Activated CD4-positive, CD25-positive, alpha-beta regulatory T cell treated with anti-CD3 and anti-CD28 coated beads, Interleukin-2, amount 50 U/mL, for 72 hours (primary cell): ENCODE measurements at places on chromosomes 12 and 14.

- DNase-seq: no peak
These were observed 18.2 kb downstream of the WSCD2 start for GRCh38 chr12:108147279-108147678.

GRCh38 chr12:212415-212714 is 1.6 kb downstream of the SLC6A12 start:
- DNase-seq: no peak

DNA sequence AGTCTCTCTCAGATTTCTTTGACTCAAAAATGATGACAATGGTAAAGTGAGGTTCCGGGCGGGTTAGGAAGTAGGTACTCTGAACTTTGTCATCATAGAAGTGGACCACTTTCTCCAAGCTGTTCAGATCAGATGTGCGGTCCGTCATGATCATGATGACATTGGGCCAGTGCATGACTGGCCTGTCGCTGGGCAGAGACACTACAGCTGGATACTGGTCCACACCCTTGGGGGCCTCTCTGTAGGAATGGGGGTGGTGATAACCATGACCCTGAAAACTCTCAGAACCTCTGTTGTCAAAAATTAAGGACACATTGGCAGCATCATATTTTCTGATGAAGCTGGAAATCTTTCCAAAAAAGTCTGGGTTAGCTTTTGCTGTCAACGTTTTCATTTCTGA is 28.2 kb downstream of the KICS2 start:
- DNase-seq: no peak

DNA sequence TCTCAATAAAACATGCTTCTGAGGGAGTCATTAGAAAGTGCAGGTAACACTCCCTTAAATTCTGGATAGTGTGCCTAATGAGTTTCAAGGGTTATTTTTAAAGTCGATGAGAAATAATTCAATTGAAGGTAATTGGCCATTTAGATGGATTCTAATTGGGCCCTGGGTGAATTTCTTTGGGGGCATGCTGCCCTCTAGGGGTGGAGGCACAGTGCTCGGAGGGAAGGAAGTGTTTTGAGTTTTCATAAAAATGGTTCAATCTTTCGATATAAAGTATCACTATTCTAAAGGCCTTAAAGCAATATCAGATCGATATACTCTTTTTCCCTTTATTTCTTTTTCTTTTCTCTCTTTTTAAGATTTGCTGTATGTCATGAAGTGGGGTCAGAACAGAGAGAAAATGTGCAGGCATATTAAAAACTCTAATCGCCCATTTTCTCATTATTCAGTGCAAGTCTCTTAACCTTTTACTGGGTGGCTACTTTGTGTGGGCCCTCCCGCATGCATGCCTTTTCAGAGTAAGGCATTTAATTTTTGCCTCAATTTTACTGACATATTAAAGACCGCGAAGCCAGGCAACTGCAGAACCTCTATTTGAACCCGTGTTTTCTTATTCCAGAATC is 25.5 kb downstream of the NKX2-8 start:
- no peak for DNase-seq

- DNase-seq: no peak
These were observed 33.2 kb downstream of the AKAP3 start for GRCh38 chr12:4615667-4616066.

GRCh38 chr12:78732481-78732880 is 132.1 kb upstream of the SYT1 start:
- DNase-seq: no peak

DNA sequence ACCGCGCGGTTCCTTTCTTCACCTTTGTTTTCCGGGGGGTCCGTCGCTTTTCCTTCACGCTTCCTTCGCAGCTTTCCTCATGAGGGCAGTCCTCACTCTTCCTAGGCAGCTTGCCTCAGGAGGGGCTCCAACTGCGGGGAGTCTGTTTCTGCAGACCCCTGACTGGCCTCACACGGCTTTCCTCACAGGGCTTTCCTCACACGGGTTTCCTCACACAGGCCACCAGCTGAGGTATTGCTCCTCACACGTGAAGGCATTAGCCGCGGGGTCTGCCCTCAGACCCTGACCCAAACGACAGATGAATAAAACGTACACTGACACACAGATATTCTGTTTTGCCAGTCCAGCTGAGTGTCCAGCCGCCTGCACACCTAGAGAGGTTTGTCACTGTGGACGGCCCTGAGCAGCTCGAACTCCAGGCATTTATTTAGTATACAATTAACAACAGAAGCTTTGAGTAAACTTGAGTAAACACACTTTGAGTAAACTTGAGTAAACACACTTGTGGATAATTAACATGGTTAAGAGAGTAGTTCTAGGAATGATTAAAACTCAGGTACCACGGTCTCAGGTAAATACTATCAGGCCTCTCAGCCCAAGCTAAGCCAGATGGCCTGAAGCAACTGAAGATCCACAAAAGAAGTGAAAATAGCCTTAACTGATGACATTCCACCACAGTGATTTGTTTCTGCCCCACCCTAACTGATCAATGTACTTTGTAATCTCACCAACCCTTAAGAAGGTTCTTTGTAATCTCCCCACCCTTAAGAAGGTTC is 16.1 kb upstream of the LYZ start:
- no peak for DNase-seq

- no peak for DNase-seq
These were observed 39.2 kb upstream of the RPH3A start for GRCh38 chr12:112752303-112752702.

DNA sequence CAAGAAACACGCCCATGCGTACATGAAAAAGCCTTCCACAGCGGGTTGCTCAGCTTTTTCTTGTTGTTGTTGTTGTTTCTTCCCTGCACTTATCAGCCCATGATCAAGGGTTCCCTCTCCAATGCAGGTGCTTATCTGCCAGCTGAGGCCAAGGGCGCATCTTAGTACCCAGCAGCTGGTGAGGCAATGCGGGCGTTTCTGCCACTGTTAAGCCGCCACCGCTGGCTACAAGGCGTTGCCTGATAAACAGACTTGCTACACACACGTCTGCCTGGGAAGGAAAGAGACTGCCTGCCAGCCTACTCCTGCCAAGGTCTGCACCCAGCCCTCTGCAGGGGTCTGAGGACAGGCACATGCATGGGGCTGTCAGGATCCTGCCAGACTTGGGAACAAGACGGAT is 345.9 kb downstream of the BCL11B start:
- no peak for DNase-seq

- no peak for DNase-seq
These were observed 75.0 kb downstream of the RFLNA start for GRCh38 chr12:124369827-124370378.

DNA sequence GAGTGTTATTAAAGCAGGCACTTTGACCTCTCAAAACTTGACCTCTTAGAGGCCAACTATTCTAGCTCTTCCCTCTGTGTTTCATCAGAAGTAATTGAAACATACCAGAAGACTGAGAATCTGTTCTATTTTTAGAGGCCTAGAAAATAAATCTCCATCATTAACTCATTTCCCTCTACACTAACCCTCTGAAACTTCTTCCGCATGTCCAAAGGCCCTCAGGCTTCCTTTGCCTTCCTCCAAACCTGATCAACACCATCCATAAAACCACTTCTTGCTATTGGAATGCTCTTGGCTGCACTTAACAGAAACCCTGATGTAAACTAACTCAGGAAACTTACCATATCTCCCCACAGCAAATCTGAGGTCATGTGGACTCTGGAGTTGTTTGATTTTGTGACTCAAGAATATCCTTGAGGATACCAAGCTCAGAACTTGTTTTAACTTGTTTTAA is 196.4 kb downstream of the RPAP3 start:
- no peak for DNase-seq

- no peak for DNase-seq
These were observed 73.2 kb downstream of the RIMBP2 start for GRCh38 chr12:130642856-130643255.

DNA sequence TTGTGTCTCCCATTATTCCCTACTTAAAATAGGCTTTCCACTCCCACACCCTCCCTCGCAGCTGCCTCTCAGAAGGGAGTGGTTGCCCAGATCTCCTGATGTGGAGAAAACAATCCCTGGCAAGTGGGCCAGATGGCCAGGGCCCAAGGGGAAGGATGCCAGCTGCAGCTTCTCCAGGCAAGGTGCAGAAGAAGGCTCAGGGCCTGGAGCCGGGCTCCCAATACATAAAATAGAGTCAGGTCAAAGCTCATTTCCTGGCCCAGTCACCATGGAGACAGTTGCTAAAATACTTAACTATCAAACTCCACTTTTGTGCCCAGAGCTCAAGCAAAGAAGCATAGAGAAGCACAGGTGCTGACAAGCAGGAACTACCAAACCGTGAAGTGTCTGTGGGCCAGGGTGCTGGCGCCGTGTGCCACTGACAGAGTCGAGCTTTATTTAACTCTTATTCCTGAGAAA is 45.7 kb upstream of the ITPR2 start:
- no peak for DNase-seq

DNA sequence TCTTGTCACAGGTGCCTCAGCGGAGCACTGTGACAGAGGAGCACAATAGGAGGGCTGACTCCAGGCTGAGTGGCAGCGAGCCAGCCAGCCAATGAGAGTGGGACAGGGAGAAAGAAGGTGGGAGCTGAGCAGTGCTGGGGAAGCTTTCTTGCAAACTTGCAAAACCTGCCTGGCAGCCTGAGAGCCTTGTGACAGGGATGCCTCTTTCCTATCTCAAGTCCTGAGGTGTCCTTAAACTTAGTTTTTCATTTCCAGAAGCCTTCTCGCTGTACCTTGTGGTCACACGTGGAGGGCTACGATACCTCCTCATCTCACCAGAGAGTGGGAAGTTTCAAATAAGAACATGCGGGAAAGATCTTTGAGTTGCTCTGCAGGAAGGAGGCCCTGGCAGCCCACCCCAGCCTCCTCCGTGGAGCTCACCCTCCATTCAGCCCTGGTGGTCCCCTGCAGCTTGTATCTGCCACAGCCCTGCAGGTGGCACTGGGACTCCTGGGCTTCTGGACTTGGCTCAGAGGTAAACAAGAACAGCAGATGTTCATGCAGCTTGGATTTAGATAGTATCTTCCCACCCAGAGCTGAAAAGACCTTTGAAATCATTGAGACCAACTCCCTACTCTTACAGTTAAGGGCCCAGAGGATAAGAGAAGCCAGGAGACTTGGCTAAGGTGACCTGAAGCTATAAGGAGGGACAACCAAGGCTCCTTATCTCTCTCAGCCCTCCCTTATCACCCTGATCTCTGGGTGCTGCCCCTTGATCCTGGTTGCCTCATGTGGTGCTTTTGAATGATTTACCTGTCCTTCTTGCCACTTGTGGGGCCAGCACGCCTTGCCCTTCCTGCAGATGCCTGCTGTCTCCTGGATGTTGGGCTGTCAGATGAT is 153.5 kb upstream of the MAX start:
- DNase-seq: no peak

DNA sequence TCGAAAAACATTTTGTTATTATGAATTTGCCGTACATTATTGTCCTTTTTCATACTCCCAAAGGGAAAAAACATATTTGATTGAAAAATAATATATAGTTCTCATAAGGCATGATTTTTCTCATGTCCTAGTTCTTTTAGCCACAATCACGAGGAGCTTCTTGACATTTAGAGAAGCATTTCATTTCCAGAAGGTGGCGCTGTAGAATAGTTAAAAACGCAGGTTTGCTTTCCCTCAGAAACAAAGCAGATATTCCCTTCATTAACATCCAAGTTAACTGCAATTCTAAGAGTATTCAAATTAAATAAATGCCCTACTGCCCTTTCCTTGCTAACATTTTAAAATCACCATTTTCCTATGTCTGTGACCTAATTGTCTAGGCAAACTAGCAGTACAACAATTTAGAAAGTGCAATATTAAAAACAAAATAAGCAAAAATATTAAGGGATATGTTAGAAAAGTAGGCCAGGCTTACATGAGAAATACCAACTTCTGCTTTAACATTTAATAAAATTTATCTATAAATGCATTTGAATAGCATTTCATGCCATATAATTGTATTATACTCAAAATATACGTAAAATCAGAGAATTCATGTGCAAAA is 10.9 kb upstream of the PIK3C2G start:
- DNase-seq: no peak

DNA sequence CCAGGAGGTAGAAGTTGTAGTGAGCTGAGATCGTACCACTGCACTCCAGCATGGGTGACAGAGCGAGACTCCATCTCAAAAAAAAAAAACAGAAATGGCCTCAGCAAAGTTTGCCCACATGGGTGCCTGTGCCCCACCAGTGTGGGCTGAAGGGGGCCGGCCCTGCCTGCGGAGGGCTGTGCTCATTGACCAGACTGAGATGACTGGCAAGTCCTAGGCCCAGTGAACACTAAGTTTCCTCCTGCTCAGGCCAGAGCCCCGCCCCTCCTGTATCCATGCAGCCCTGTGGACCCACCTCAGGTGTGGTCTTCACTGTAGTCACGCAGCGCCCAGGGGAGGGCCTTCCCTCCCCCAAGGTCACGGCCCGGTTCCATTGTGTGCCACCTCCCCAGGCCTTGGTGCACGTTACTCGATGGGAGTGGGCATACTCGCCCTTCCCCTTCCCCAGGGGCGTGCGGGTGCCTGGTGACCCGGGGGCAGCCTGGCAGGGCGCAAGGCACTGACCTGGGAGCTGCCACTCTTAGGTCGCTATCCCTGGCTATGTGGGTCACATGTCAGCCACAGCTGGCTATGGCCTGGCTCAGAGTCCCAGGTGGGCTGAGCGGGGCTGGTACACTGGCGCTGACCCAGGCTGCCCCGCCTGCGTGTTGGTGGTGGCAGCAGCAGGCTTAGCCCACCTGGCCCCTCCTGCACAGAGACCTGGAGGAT is 16.1 kb downstream of the INF2 start:
- no peak for DNase-seq

DNA sequence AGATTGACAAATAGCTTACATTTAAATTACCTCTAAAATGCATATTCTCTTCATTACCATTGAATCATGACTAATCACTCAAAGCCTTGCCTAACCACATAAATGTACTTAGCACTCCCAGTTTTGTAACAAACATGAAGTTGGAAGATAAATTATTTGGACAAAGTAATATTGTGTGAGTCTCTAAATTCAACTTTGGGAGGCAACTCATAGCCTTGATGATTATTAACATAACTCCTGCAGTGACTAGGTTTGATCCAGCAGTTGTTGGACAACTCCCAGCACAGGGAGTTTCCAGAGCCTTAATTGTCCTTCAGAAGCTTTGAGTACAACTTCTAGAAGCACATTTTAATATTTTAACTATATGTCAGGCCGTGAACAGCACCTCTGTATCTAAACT is 153.4 kb upstream of the PDZRN4 start:
- DNase-seq: no peak

DNA sequence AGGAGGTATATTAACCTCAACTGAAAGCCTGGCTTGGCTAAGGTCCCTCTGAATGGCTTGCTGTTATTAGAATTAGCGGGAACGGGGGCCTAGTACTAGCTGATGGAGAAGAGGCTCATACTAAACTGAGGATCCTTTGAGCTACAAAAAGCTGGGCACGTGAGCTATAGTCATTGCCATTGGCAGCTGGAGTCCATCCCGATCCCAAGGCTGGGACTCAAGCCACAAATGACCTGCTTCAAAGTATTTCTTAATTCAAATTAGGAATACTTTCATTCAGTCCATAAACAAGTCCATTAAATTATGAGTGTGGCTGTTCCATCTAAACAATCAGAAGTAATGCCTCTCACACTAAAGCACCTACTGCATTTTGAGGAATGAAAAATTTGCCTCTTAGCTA is 114.5 kb downstream of the DACT1 start:
- DNase-seq: no peak
